CD4-positive, alpha-beta memory T cell (primary cell): ENCODE measurements at places on chromosomes 6 and 20.

GRCh38 chr6:116208056-116208785 lies 45.7 kb downstream of the TSPYL4 start:
- DNase-seq = no peak

- DNase-seq = no peak
Observed at GRCh38 chr6:22513667-22514066, 55.7 kb upstream of the HDGFL1 start.

GRCh38 chr6:108210556-108210955 lies 44.7 kb downstream of the NR2E1 start:
- no peak for DNase-seq

- no peak for DNase-seq
Observed at GRCh38 chr6:158713469-158713868, 63.6 kb downstream of the SYTL3 start.
